ENCODE measurements at places on chromosomes 4 and X. TPM values are rescaled to one million over a fixed set of nuclear protein-coding genes. Genes with fewer than 3 reads are reported as not detected.
A peak's percentile ranks its signal among the peaks of the same experiment; 100 is the strongest.

GRCh38 chr4:54256491-54257486 lies 27.7 kb downstream of the PDGFRA start:
- no peak for ATAC-seq

HMX1 gene
- not detected for total RNA-seq

GRCh38 chrX:18674417-18674787 lies 2.5 kb upstream of the RS1 start:
- peak; percentile 26 for ATAC-seq

DNA sequence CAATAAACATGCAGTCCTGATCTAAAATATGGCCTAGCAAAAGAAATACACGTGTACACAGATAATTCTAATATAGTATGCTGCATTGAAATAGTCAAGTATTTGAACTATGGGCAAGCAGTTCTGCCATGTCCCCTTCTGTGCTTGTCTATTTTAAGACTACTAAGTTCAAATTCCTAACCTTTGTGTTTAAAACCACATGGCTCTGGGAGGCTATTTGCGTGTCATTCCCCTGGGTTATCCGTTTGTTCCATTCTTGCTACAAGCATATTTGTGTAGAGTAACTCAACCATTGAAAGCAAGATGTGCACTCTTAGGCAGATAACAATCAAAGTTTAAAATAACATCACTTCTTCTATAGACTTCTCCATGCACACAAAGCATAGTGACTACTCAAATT lies 25.4 kb upstream of the TBC1D1 start:
- ATAC-seq, result peak; percentile 55

CD40LG gene
- total RNA-seq, result not detected

DNA sequence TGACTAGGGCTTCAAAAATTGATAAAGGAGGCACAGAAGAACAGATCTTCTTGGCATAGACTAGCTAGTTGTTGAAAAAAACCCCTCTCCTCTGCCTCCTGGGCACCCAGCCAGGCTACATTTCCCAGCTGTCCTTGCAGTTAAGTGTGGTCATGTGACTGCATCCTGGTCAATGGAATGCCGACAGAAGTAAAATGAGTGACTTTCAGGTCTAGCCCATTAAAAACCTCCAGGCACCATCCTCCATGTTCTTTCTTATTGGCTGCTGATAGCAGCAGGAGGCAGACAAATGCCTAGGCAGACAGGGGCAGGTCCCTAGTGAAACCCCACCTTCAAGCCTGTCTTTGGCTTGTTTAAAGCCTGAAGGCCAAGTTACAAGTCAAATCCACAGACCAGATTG lies 35.3 kb downstream of the ATXN3L start:
- no peak for ATAC-seq

SPANXC gene
- total RNA-seq, result not detected
